ENCODE measurements at places on chromosomes 5 and 9. TPM values are rescaled to one million over a fixed set of nuclear protein-coding genes. Genes with fewer than 3 reads are reported as not detected.
A peak's percentile ranks its signal among the peaks of the same experiment; 100 is the strongest.

GRCh38 chr5:172837640-172838039 is 3.6 kb downstream of the ERGIC1 start:
- H3K4me3 ChIP-seq, result peak overlapping the region; percentile 26
- H3K4me1 ChIP-seq, result peaks cover 6% of the 10 kb centered on the region
- no peaks in the 10 kb centered on the region for H3K36me3 ChIP-seq
- peak overlapping the region; percentile 86 for H3K27ac ChIP-seq
- no peaks in the 10 kb centered on the region for H3K27me3 ChIP-seq

DNA sequence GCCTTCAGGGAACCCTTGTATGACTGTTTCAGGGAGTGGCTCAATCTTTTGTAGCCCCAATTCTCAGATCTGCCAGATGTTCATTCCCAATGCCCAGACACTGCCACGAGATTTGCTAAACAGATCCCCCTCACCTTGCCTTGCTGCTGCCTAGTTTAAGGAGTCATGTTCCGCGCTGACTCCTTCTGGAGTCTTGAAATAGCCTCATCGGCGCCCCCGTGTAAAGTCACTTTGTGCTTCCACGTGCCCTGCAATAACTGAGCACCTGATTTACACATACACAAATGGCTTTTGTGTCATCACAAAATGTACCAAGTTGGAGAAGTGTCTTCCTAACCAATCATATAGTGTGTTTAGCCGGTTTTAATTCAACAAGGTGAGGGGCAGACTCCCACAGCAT is 62.3 kb downstream of the PRRT1B start:
- H3K36me3 ChIP-seq, result peaks cover 28% of the 10 kb centered on the region
- no peaks in the 10 kb centered on the region for H3K4me1 ChIP-seq
- H3K27me3 ChIP-seq, result no peaks in the 10 kb centered on the region
- H3K4me3 ChIP-seq, result no peak overlapping the region
- no peak for DNase-seq

DNA sequence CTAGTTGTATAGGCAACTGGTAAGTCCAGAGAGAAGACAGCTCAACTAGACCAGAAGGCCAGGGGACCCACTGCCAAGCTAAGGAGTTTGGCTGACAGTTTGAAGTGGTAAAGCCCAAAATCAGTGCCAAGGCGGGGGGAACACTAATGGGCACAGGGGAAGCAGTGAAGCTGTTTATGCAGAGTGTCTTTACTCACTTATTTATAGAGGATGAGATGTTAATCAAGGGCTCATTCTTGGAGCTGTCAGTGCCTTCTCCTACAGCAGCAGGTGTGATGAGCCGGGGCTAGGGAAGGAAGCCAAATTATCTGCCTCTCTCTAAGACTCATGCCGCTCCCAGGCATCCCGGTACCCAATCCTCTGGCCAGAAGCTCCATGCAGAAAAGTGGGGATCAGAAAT is 75.2 kb upstream of the GALNT10 start:
- no peaks in the 10 kb centered on the region for H3K4me1 ChIP-seq
- H3K27me3 ChIP-seq, result peaks cover 3% of the 10 kb centered on the region
- no peaks in the 10 kb centered on the region for H3K36me3 ChIP-seq
- H3K4me3 ChIP-seq, result no peak overlapping the region

Gene NMUR2
- not detected for total RNA-seq

Gene GPX8
- 0.20 TPM for total RNA-seq

- no peaks in the 10 kb centered on the region for H3K36me3 ChIP-seq
- no peaks in the 10 kb centered on the region for H3K27me3 ChIP-seq
- H3K4me1 ChIP-seq, result no peaks in the 10 kb centered on the region
- no peak for DNase-seq
- H3K27ac ChIP-seq, result no peak overlapping the region
- no peak overlapping the region for H3K4me3 ChIP-seq
Observed at GRCh38 chr5:110909415-110909814, 162.1 kb upstream of the TSLP start.

DNA sequence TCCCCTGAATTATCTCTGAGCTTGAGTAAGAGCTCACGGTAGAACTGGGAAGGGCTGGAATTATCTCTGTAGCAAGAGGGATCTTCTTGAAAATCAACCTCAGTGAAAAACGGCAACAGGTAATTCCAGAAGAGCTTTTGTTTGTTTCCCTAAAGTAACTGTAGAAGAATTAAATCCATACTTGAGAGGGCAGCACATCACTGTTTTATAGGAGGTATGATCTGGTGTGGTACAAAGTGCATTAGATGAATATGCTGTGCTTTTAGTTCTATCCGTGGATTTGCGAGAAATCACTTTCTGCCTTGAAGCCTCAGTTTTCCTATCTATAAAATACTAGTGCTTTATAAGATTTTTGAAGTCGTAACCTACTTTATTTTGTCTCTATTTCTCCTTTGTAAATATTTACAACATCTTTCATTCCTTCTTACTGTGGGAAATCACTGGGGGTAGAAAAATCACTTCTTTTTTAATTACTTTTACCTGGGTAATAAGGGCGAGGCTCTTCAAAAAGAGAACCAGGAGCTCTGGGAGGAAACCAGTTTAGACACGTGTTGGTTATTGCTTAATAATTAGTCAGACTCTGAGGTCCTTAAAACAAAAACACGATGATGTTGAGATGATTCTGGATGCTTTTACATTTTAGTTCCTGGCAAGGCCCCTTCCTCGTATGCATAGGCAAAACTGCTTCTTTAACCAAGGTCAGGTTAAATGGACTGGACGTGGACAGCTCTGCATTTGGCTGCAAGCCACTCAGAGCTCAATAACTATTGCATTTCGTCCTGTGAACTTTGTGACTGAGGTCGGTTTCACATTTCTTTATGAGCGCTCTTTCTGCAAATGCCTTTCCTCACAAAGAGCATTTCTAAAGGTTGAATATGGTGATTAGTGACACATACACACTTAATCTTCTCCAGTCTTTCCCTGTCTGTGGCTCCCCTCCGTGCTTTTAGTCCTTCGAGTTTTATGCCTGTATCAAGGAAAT is 376.1 kb downstream of the BRINP1 start:
- DNase-seq, result no peak
- H3K4me3 ChIP-seq, result no peak overlapping the region
- H3K36me3 ChIP-seq, result no peaks in the 10 kb centered on the region
- H3K27ac ChIP-seq, result no peak overlapping the region
- no peaks in the 10 kb centered on the region for H3K27me3 ChIP-seq
- H3K4me1 ChIP-seq, result no peaks in the 10 kb centered on the region

DNA sequence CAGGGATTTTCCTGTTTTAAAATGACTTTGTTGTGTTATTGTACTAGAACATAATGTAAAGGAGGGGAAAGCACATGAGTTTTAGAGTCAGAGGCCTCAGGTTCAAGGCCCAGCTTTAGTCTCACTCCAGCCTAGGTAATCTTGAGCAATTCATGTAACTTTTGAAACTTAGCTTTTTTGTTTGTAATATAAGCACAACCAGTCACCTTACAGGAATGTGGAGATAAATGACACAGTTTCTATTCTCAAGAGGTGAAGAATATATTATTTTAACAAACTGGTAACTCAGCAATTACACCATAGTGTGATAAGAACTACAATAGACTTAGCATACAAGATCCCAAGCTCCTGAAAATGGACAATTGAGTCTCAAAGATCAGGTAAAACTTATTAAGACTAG is 51.2 kb downstream of the ADAMTS19 start:
- no peaks in the 10 kb centered on the region for H3K4me1 ChIP-seq
- H3K27me3 ChIP-seq, result no peaks in the 10 kb centered on the region
- no peak overlapping the region for H3K4me3 ChIP-seq

GRCh38 chr9:36288070-36288469 is 29.8 kb upstream of the GNE start:
- no peak overlapping the region for H3K4me3 ChIP-seq
- H3K36me3 ChIP-seq, result no peaks in the 10 kb centered on the region
- no peaks in the 10 kb centered on the region for H3K4me1 ChIP-seq

DNA sequence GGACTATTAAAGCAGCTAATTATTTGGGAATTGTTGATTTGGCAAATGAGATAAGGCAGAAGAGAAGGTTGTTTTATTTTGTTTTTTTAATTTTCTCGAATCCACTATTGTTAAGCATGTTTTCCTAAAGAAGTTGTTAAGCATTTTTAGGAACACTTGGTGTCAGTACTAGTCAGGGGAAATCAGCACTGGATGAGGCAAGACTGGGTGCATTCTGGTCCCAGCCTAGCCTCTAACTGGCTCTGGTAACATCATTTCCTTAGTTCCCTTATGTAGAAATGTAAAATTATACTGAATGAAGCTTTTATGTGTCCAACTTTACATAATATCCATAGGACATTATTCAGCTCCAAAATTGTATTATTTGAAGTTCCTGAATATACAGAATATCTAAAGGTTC is 196.1 kb downstream of the PCSK5 start:
- no peak overlapping the region for H3K27ac ChIP-seq
- no peak for DNase-seq
- H3K4me3 ChIP-seq, result no peak overlapping the region
- no peaks in the 10 kb centered on the region for H3K4me1 ChIP-seq
- H3K27me3 ChIP-seq, result no peaks in the 10 kb centered on the region

Gene TAF1L
- not detected for total RNA-seq

Gene SLC6A18
- total RNA-seq, result not detected

DNA sequence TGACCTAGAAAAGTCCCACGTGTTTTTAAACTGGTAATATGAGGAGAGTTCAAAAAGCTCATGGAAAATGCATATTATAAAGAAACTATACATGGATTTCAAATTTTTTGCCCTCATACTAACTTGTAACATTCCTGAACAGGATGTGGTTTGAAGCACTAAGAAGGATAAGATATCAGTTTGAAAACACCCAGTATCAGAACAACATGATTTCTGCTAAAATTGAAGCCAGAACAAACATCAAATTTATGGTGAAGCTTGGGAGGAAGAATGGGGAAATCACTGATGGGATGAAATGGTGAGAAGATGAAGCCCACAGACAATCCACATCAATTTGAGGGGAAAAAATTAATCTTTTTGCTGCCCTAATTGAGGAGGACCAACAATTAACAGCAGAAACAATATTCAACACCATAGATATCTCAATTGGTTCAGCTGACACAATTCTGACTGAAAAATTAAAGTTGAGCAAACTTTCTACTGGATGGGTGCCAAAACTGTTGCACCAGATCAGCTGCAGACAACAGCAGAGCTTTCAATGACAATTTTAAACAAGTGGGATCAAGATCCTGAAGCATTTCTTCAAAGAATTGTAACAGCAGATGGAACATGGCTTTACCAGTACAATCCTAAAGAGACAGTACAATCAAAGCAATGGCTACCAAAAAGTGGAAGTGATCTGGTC is 113.2 kb upstream of the SNX2 start:
- no peaks in the 10 kb centered on the region for H3K27me3 ChIP-seq
- no peak overlapping the region for H3K4me3 ChIP-seq
- no peaks in the 10 kb centered on the region for H3K4me1 ChIP-seq
- no peak overlapping the region for H3K27ac ChIP-seq
- DNase-seq, result no peak

DNA sequence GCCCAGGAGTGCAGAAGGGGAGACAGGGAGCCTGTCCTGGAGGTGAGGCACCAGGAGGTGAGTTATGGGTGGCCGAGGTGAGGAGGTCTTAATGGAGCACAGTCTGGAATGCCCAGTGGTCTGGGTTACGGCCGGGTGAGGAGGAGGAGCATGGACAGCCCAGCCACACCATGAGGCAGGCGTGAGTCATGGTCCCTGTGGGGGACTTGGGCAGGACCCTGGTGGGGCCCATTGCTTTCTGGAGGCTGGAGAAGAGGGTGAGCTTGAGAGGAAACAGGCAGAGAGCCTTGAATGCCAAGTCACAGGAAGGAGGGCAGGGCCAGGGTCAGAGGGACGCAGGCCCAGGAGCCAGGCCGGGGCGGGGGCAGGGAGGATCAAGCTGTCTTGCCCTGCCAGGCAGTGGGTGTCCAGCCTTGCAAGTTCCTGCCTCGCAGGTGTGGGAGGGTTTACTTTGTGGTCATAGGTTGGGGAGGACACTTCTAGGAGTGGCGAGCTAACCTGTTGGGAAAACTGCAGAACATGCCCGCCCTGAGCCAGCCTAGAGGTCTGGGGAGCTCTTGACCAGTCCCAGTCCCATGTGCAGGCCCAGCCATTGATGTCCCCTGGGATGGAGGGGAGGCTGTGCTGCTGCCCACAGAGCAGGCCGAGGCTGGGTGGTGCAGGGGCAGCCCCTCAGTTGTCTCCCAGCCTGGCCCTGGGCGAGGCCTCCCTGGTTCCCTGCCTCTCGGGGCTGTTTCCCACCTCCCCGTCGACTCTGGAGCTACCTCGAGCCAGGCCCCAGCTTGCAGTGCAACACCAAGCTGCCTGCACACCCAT is 2.8 kb downstream of the CACNA1B start:
- H3K4me1 ChIP-seq, result no peaks in the 10 kb centered on the region
- no peak overlapping the region for H3K27ac ChIP-seq
- no peak for DNase-seq

GRCh38 chr9:85089188-85089969 is 419.9 kb downstream of the NTRK2 start:
- H3K36me3 ChIP-seq, result no peaks in the 10 kb centered on the region
- no peaks in the 10 kb centered on the region for H3K4me1 ChIP-seq
- H3K27me3 ChIP-seq, result no peaks in the 10 kb centered on the region
- DNase-seq, result no peak
- H3K4me3 ChIP-seq, result no peak overlapping the region

Gene HAPLN1
- total RNA-seq, result not detected

- peaks cover 16% of the 10 kb centered on the region for H3K4me1 ChIP-seq
Observed at GRCh38 chr5:163439092-163439425, 1.7 kb downstream of the CCNG1 start.

Gene NME5
- not detected for total RNA-seq

Gene PGM5
- 0.20 TPM for total RNA-seq

DNA sequence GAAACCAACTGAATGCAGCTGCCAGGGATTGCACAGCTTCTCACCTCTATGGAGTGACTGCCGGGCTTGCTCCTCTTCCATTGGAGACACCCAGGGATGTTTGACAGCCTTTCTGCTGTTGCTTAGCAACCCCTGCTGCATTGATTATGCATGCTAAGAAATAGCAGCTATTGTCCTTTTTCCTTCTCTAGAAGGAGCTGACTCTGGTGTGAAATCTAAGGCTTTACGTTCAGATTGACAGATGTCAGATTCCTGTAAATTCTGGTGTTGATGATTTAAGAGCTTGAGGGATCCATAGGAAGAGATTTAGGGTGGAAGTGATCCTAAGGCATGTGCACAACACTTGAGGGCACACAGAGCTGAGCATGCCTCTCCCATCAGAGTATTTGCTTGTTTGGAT is 267.7 kb downstream of the NTRK2 start:
- H3K36me3 ChIP-seq, result no peaks in the 10 kb centered on the region
- DNase-seq, result no peak
- no peak overlapping the region for H3K4me3 ChIP-seq
- H3K27ac ChIP-seq, result no peak overlapping the region
- H3K27me3 ChIP-seq, result no peaks in the 10 kb centered on the region

DNA sequence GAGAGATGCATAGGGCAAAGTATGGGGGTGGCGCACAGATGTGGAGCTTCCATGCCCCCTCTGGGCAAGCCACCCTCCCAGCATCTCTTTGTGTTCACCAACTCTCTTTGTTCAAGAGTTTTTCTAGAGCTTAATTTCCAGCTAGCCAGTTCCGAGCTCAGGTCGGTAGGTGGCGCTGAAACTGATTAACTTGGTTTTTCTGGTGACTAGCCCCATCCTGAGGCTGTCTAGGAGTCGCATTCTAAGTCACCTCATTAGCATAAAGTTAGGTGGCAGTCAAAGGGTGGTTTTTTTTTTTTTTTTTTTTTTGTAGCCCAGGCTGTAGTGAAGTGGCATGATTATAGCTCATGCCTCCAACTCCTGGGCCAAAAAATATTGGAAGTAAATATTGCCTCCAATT is 476.4 kb downstream of the KDM4C start:
- peaks cover 7% of the 10 kb centered on the region for H3K27me3 ChIP-seq
- H3K27ac ChIP-seq, result no peak overlapping the region
- H3K4me1 ChIP-seq, result no peaks in the 10 kb centered on the region
- no peak overlapping the region for H3K4me3 ChIP-seq

GRCh38 chr5:116402235-116402634 is 172.4 kb downstream of the SEMA6A start:
- H3K4me3 ChIP-seq, result no peak overlapping the region
- no peak for DNase-seq
- H3K36me3 ChIP-seq, result no peaks in the 10 kb centered on the region
- H3K4me1 ChIP-seq, result no peaks in the 10 kb centered on the region
